ENCODE measurements at places on chromosomes 11 and 22. TPM values are rescaled to one million over a fixed set of nuclear protein-coding genes. Genes with fewer than 3 reads are reported as not detected.
A peak's percentile ranks its signal among the peaks of the same experiment; 100 is the strongest.

The GLYAT gene
- total RNA-seq, result 0.60 TPM

- DNase-seq, result no peak
Measured at GRCh38 chr11:14029440-14029839, 66.9 kb downstream of the SPON1 start.

GRCh38 chr11:1207401-1208143 lies 15.3 kb upstream of the MUC5B start:
- DNase-seq, result no peak

The AGBL2 gene
- total RNA-seq, result 0.48 TPM

- DNase-seq, result no peak
Measured at GRCh38 chr22:24481641-24482040, 13.5 kb upstream of the UPB1 start.

- no peak for DNase-seq
Measured at GRCh38 chr11:80440835-80441234, 1000.0 kb upstream of the TENM4 start.

DNA sequence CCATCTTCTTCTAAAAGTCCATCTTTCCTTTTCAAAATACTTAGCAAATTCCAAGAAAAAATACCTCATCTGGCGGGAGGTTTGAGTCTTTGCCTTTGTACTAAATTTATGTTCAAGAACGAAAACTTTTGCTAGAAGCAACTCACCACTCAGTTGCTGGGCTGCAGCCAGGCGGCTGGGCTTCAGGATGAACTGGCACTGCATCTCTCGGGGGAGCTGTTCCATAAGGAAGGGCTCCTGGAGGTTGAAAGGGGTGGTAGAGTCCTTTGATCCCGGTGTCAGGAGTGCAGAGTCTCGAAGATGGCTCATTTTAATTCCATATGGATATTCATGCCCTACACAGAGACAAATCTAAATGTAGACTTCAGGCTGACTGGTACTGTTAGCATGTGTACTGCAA lies 105.8 kb downstream of the ARHGAP20 start:
- DNase-seq, result no peak

DNA sequence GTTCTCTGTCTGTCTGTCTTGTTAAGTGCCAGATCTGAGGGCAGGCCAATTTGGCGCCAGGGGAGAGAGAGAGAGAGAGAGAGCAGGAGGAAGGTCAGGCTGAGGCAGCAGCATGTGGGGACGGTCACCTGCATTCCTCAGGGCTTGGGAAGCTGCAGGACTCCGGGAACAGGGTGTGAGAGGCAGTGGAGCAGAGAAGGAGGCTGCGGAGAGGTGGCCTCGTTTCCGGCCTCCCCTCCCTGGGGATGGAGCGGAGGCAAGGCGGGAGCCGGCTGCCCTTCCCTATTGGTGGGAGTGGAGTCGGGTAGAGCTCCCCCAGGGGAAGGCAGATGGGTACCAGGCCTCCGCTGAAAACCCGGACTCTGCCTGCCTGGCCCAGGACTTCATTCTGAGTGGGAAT lies 9.7 kb downstream of the CLMP start:
- DNase-seq, result no peak

The SHISAL1 gene
- total RNA-seq, result 1.6 TPM

GRCh38 chr11:19345848-19346681 lies 105.3 kb upstream of the E2F8 start:
- no peak for DNase-seq

The UBQLN3 gene
- not detected for total RNA-seq

GRCh38 chr11:128417607-128418324 lies 169.6 kb downstream of the ETS1 start:
- DNase-seq, result peak; percentile 91

DNA sequence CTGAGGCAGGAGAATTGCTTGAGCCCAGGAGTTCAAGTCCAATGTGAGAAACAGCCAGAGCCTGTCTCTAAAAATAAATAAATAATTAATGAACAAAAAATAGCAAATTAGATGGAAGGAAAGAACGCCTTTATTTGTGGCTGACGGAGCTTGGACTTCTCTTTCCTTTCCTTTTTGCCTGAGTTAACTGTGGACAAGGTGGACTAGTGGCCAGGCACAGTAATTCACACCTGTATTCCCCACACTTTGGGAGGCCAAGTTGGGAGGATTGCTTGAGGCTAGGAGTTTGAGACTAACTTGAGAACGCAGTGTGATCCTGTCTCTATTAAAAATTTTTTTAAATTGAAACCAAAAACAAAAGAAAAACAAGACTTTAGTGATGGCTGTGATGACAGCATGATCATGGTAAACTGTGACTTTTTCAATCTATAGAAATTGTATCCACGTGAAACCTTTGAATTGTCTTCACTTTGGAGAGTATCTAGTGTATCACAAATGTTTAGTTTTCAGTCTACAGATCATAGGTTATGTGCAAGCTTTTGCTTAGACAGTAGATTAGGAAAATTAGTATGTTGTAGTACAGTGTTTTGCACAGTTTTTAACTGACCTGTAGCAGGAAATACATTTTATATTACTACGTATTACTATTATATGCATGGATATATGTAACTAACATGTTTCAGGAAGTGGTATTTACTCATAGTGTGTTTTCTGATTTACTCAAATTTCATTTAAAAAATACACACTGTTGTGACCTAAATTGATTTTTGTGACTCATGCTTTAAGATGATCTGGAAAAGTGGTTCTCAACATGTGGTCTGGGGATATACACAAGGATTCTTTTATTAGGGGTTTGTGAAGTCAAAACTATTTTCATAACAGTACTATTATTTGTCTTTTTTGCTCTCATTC lies 42.1 kb downstream of the KDM2A start:
- DNase-seq, result peak; percentile 13

GRCh38 chr11:19164230-19164855 lies 37.4 kb downstream of the CSRP3 start:
- DNase-seq, result no peak

- DNase-seq, result no peak
Measured at GRCh38 chr11:83648610-83649527, 362.7 kb upstream of the CCDC90B start.

DNA sequence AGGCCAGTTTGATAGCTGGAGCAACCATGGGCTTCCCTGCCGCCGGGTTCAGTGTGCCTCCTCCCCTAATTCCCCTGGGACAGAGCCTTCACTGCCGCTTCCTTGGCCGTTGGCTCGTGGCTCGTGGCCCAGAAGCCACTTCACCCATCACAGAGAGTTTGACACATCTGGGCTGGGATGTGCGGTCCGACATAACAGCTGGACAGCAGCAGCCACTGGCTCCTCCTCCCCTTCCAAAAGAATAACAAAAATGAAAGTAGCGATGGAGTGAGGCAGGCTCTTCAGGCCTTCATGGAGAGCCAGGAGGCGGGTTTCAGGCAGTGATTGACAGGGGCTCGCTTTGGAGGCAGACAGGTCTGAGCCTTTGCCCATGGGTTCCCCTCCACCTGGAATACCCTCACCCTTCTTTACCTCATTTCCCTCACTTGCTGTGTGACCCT lies 8.2 kb downstream of the CREB3L1 start:
- DNase-seq, result peak; percentile 66

DNA sequence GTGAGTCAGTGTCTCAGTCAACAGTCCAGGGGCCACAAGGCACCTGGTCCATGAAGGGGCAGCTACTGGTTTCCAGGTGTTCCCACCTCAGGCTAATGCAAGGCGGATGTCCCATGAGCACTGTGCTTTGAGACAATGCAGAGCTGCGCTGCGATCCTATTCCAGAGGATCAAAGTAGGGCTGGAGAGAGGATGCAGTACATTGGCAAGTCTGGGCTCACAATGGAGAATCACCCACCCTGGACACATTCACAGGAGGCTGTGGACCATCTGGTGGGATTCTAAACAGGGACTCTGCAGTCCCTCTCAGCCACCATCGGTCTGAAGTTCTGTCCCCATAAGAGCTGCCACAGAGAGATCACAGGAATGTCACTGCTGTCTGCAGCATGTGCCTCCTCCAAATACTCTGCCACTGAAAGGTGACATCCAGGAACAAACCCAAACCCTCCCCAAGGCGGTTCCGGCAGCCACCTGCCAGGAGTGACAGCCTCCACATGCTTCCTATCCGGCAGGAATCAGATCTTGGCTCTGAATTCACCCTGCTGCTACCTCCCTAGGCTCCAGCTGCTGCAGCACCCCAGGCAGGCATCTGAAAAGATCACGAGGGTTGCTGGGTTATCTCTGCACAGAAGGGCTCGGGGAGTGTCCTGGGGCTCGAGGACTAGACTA lies 45.3 kb upstream of the SERPIND1 start:
- no peak for DNase-seq

DNA sequence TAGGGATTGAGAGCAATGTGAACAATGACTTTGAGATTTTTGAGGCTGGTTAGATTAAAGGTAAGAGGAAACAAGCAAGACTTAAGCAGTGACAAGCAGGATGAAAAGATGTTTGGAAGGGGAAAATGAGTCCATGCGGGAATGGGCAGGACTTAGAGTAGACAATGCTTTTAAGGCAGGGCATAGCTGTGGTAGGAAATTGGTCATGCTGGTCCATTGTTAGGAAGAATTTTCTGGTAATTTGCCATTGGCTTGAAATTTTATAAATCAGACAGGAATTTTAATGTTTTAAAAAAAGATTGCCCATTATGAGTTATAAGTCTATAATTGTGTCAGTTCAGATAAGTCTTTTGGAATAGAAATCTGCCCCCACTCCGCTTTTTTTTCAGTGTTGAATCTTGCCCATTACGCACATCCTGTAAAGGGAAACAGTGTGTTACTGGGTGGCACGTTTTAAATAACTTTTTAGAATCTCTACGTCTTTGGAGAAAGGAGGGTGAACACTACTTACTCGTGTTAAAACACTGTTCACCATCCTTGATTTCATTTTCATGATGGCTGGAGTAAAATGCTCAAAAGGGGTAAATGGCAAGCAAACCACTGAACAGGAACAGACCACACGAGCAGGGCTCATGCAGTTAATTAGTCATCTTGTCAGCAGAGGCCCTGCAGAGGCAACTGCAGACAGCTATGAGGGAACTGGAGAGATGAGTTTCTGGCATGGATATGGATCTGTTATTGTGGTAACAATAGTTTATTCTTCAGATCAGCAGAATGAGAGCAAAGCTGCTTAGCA lies 25.0 kb downstream of the SWAP70 start:
- DNase-seq, result peak; percentile 82

The NPAS4 gene
- not detected for total RNA-seq

- DNase-seq, result no peak
Measured at GRCh38 chr22:49553518-49554295, 274.0 kb downstream of the BRD1 start.

DNA sequence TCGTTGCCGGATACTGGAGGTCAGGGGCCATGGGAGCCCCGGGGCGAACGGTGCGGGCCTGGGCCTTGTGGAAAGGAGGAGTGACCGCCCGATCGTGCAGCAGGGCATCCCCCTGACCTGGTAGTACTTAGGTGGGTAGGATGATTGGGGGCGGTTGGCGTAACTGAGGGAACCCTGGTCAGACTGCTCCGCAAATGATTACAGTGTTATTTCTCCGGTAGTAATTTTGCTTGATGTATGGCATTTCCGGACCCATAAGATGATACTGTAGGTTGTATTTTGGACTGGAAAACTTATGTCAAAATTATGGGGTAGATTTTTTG lies 762 bp downstream of the MTMR3 start:
- no peak for DNase-seq

GRCh38 chr22:49531368-49531791 lies 296.3 kb downstream of the BRD1 start:
- no peak for DNase-seq

The IL17REL gene
- not detected for total RNA-seq

DNA sequence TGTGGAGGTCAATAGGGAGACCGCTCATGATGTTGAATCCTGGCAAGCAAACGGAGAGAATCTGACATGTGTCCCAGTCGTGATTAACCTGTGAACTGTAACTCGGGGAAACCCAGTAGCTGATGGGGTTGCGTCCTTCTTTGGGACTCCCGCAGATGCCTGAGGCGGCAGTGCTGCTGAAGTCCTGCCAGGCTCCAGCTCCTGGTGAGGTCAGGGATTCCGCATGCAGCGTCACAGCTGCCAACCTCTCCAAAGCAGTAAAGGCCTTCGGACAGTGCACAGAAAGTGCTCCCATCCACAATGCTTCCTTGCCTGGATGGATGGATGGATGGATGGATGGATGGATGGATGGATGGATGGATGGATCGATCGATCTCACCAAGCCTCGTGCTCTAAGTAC lies 13.5 kb downstream of the KCNQ1 start:
- no peak for DNase-seq

- DNase-seq, result peak; percentile 35
Measured at GRCh38 chr11:79050786-79051185, 390.0 kb downstream of the TENM4 start.

The YAP1 gene
- 55.1 TPM for total RNA-seq

The MIOX gene
- 0.12 TPM for total RNA-seq

- DNase-seq, result no peak
Measured at GRCh38 chr11:102476812-102477211, 24.2 kb upstream of the TMEM123 start.

- no peak for DNase-seq
Measured at GRCh38 chr22:47219789-47220188, 457.3 kb downstream of the TBC1D22A start.

DNA sequence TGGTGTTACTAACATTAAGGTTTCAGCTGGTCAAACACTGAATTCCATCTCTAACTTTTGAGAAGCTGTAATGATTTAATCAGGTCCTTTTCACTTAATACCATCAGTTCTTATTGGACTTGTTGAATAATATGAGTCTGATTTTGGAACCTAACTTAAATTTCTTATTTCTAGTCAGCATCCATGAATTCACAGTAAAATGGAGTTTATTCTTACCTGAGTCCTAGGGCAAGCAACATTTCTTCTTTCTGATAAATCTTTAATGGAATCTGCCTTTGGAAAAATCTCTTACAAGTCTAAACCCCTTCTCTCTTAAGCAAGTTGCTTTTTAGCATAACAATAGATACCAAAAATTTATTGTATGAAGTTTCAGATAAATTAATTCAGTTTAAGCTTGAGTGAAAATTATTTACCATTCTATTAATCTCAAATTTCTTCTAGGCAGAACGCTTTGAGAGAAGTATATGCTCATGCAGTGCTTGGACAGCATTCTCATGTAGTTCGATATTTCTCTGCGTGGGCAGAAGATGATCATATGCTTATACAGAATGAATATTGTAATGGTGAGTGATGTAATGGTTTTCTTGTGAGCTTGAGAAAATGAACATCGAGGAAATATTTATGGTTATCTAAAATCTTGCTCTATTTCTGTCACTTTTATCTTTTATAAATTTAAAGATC lies 3.4 kb downstream of the WEE1 start:
- DNase-seq, result no peak

The TXN2 gene
- 17.8 TPM for total RNA-seq

Measured in RPMI7951 (cell line).